ENCODE measurements at places on chromosomes 3 and 15.

- DNase-seq: peak; percentile 41
These were observed 41.8 kb upstream of the GOLM2 start for GRCh38 chr15:44246521-44247268.

GRCh38 chr15:100170291-100171210, 171.2 kb downstream of the ADAMTS17 start:
- DNase-seq: no peak

GRCh38 chr3:147119989-147120388, 286.4 kb downstream of the ZIC4 start:
- peak; percentile 39 for DNase-seq

- DNase-seq: no peak
These were observed 26.4 kb upstream of the TBC1D23 start for GRCh38 chr3:100234364-100234763.

DNA sequence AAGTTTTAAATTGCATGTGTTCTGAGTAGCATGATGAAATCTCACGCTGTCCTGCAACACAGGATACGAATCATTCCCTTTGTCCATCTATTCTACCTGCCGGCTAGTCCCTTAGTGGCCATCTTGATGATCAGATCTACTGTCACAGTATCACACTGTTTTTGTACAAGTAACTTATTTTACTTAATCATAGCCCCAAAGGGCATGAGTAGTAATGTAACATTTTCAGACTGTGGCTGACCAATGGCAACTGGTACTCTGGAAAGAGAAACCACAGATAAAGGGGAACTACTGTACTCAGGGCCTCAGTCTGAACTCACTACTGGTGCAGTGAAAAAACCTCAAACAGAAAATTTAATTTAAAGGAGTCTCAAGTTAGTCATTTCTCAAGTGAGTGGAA, 127.3 kb upstream of the MRPL3 start:
- no peak for DNase-seq

- DNase-seq: no peak
These were observed 170.1 kb upstream of the ONECUT1 start for GRCh38 chr15:52960283-52960682.

DNA sequence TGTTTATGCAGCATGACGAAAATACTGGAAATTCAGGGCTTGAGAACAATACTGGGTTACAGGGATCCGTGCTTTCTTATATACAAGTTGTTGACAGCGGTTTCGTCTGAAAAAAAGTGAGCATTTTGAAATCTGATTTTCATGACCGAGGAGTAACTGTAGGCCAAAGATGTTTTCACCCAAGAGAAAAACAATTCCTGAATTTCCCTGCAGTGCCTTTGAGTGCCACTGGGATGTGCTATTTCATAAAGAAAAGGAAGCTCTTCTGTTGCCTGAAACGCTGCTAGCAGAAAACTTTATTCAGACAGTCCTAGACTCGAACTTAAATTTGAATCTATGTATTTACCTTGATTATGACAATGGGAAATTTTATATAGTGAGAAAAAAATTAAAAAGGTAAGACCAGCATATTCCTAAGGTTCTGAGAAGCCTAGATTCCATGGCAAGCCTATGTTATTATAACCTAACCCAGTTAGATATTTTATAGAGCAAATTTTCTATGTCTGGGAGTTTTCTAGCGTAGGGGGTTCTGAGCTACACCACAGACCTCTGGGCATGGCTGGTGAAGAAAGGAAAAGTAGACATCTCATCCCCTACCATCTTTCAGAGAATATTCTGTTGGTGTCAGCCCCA, 30.2 kb downstream of the KCNAB1 start:
- peak; percentile 50 for DNase-seq

GRCh38 chr3:18394384-18394995, 30.6 kb downstream of the SATB1 start:
- DNase-seq: no peak

GRCh38 chr15:98794748-98795147, 146.4 kb downstream of the IGF1R start:
- DNase-seq: no peak

- DNase-seq: no peak
These were observed 154.1 kb downstream of the LSAMP start for GRCh38 chr3:116291141-116291540.

- no peak for DNase-seq
These were observed 5.7 kb upstream of the DCUN1D1 start for GRCh38 chr3:182986021-182986420.

- DNase-seq: no peak
These were observed 83.1 kb upstream of the OCA2 start for GRCh38 chr15:28182216-28182615.

DNA sequence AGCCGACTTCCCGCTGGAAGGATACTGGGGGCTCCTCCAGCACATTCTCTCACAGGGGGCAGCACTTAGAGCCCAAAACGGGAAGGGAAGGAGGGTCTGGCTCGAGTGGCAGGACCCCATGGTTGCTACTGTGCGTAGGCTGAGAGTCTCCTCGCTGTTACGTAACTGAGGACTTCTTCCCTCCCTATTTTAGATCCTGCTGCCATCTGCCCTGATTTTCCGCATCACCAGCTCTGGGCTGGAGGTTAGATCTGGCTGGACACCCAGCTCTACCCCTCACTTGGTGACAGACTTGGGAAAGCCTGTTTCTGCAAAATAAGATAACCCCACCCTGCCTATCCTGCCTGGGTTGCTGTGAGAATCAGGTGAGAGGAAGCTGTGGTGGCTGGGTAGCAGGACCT, 47.7 kb downstream of the BDH1 start:
- DNase-seq: no peak

- no peak for DNase-seq
These were observed 80.0 kb upstream of the SKOR1 start for GRCh38 chr15:67745073-67746006.

DNA sequence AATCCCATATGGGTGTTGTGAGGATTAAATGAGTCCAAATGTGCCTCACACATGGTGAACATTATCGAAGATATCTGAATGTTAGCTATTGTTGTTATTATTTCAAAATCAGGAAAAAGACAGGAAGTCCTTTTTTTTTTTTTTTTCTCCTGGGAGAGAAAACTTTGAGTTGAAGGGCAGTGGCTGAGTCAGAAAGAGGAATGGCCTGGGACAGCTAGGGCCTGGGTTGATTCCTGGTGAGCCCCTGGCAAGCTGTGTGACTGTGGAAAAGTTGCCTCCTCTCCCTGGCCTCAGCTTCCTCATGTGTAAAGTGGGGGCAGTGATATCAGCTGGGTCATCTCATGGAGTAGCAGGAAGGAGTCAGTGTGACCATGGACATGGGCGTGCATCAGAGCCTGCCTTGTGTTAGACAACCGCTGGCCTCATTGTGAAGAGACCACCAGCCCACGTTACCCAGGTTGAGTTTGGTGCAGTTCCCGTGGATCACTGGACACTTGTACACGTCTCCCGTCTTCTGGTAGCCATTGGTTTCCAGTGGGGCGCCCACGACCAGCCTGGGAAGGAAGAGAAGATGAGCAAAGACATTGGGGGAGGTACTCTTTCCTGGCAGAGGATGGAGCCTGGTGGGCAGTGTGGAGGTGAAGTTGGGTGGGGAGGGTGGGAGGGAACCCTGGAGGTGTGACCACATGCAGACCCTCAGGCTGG, 63.1 kb downstream of the ITGA11 start:
- DNase-seq: no peak

GRCh38 chr3:27325419-27325818, 43.8 kb downstream of the NEK10 start:
- DNase-seq: no peak

DNA sequence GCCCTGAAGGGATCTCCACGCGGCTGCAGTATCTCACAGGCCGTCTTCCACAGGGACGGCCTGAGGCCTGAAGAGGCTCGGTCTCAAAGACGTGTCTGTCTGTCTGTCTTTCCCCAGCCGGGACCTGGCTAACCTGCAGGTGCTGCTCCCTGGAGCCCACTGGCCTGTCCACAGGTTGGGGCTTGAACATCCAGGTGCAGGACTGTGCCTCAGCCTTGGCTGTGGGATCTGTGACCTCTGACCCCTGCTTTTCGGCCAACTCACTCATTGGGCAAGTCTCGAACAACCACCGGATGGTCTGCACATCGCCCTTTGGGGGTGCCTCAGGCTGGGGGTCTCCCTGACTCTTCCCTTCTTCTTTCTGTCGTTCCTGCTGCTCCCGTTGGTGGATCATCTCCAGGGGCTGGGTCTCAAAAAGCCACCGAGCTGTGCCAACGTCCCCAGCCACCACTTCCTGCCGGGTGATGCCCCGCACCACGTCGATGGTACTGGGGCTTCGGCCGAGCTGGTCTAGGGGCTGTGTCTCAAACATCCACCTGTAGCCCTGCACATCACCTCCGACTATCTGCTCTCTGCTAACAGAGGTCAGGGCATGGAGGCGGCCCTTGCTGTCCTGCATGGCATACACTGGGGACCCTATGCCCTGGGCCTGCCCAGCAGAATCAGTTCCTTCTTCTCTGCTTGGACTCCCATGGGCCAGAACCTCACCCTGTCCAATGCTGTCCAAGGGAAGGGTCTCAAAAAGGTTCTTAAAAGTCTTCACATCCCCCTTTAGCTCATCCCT, 4.8 kb downstream of the XIRP1 start:
- DNase-seq: no peak

GRCh38 chr15:101369676-101370075, 74.6 kb upstream of the SNRPA1 start:
- DNase-seq: no peak

GRCh38 chr15:76386178-76386577, 49.6 kb downstream of the ISL2 start:
- no peak for DNase-seq

- DNase-seq: no peak
These were observed 28.2 kb upstream of the RSL24D1 start for GRCh38 chr15:55224892-55225291.

DNA sequence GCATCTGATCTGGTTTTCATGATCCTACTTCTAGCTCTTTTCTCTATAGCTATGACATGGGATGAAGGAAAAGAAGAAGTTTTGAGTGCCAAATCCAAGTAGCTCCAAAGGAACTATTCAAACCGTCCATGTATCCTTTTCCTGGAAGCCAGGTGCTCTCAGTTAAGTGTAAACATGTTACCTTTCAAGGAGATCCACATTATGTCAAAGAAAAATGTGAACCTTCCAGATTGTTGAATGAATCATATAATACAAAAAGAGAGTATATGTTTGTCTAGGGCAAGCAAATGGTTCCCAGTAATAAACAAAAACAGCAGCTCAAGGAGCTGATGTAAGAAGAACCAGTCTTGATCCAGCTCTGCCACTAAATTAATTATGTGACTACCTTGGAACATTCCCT, 534.9 kb downstream of the MAGI1 start:
- no peak for DNase-seq

DNA sequence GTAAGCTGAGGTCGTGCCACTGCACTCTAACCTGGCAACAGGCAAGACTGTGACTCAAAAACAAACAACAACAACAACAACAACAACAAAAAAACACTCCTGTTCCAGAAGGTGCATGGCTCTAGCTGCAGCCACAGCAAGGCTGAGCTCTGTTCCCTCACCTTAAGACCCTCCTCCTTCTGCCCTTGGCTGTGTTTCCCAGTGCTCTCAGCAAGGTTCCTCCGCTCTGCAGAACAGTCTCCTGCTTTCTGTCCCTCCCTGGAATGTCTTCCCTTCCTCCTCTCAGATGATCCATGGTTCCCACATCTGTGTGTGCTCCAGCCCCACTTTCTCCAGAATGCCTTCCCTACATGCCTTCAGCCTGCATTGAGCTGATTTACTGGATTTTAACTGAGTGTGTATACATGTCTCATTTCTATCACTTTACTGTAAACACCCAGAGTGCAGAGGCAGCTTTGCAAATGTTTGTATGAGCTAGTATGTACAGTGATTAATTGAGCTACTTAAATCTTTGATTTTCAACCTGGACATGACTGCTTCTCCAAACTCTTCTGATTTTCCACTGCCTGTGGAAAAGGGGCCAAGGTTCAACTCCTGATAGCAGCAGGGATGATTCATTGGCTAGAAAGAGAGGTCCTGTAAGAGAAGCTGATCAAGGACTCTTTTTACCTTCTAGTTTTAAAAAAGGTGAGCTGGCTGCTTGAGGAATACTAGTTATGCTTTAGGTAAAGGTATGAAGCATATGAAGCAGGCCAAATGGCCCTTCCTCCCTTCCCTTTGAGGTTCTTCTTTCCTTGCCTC, 14.7 kb downstream of the ANKUB1 start:
- DNase-seq: no peak

- DNase-seq: peak; percentile 25
These were observed 314.8 kb upstream of the CTDSPL start for GRCh38 chr3:37546876-37547275.

- peak; percentile 28 for DNase-seq
These were observed 48.7 kb downstream of the CNOT10 start for GRCh38 chr3:32733631-32734229.

GRCh38 chr3:101870138-101870537, 20.8 kb downstream of the NFKBIZ start:
- no peak for DNase-seq

- peak; percentile 99 for DNase-seq
These were observed 34.2 kb upstream of the PRR23E start for GRCh38 chr3:127158614-127159229.

GRCh38 chr3:186828340-186828739, 14.2 kb upstream of the ADIPOQ start:
- no peak for DNase-seq

Data from NCI-H146 (cell line).